ENCODE measurements at places on chromosomes 16 and 17. TPM values are rescaled to one million over a fixed set of nuclear protein-coding genes. Genes with fewer than 3 reads are reported as not detected.

The RNF43 gene
- total RNA-seq, result 4.9 TPM

The MMP25 gene
- 0.51 TPM for total RNA-seq

The EPN3 gene
- 13.3 TPM for total RNA-seq

- DNase-seq, result no peak
Measured at GRCh38 chr17:28285965-28286364, 33.0 kb upstream of the TMEM97 start.

DNA sequence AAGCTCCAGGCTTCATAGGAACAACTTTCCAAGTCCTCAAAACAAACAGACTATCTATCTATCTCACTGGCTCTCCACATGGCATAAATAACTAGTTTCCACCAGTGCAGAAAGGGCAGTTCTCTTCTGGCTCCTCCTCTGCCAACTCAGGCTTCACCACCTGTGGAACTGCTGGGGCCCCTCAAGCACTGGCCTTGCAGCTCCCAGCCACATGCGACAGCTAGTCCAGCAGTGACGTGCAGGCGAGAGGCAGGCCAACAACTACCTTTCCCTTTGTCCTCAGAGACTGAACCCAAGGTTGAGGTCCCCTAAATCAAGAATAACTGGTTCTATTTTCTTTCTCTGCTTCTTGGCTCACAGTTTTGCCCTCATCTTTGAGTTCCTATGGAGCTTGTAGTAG, 137.6 kb downstream of the AATF start:
- DNase-seq, result no peak

The HLF gene
- total RNA-seq, result 1.6 TPM

The SLC39A11 gene
- 32.9 TPM for total RNA-seq

DNA sequence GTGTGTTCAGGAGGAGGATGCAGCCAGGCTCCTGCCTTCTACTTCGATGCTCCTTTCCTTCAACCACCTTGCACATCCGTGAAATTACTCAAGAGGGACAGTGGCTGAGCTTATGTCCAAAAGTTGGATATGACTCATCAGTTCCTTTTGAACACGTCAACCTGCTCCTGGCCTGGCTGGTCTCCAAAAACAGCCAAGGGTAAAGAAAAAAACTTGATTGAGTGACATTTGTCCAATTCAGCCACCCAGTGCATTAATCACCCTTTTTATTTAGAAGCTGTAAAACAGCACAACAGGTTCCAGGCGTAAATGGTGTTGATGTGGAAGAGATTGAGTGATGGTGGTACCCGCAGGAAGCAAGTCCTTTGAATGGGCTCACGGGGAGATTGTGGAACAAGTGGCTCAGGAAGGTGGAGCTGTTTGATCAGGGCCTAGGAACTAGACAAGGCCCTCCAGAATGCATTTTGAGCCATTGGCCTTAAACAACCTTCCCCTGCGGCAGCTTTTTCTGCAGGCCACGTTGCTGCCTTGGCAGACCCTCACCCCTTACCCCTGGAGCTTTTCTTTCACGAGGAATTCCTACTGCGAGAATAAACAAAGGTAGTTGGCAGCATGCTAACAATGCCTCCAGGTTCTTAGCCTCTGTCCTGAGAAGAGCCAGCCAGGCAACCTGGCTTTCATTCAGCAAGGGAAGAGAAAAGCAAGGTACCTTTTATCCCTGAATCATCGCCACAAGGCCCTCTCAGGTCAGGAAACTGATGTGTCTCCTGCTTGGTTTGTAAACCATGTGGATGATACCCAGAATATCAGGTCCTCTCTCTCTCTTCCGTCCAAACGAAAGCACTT, 173.3 kb upstream of the CACNG5 start:
- DNase-seq, result no peak

- peak; percentile 15 for DNase-seq
Measured at GRCh38 chr16:88970050-88970449, 7.0 kb downstream of the CBFA2T3 start.

The KRTAP1-1 gene
- total RNA-seq, result not detected

The MYL11 gene
- total RNA-seq, result not detected

The ARHGAP23 gene
- total RNA-seq, result 6.4 TPM

GRCh38 chr16:20859699-20860098, 40.5 kb downstream of the DCUN1D3 start:
- DNase-seq, result no peak

The ITGAD gene
- not detected for total RNA-seq

DNA sequence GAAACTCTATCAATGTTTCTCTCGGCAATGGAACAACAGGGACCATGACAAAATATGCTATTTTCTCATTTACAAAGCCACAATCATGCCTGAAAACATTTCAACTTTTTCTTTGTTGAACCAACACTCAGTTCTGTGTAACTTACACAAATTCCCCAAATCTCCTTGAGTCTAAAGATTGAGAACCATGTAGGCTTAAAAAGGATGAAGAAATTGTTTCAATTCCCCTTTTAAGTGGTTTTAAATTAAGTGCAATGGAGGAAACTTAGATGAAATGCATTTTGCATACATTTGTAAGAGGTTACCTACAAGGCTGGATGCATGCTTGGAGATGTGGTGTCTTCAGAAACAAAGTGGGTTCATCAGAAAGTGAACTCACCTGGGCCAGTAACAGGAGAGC, 566.4 kb upstream of the CDH11 start:
- DNase-seq, result no peak

DNA sequence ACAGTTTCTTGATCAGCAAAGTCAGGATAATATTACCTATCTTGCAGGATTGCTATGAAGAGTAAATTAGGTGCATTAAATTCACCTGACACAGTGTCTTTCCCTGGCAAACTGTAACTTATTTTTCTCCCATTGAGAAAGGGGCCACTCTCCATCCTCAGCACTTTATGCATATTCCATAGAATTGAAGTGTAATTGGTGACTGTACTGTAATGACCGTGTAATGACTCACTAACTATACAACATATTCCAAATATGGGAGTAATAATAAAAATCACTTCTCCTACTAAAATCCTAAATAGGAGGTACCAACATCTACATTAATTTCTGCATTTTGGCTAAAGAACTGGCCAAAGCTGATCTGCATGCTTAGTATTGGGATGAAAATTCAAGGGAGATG, 141.9 kb upstream of the NOG start:
- no peak for DNase-seq

DNA sequence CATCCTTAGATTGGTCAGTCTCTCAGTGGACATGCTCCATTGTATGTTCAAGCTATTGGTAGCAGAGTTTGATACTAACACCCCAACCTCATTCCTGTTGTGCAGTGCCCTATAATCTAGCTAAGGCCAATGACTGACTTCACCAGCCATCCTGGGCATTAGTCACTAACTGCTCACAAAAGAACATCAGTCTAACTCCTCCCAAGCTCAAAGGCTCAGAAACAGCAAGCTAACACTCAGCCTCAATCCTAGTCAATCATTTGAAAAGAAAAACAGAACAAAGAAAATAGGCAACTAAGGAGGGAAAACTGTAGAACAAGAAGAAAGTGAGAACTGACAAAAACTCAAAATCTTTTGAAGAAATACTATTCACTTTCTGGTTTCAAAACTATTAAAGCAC, 199.1 kb upstream of the C17orf78 start:
- no peak for DNase-seq

DNA sequence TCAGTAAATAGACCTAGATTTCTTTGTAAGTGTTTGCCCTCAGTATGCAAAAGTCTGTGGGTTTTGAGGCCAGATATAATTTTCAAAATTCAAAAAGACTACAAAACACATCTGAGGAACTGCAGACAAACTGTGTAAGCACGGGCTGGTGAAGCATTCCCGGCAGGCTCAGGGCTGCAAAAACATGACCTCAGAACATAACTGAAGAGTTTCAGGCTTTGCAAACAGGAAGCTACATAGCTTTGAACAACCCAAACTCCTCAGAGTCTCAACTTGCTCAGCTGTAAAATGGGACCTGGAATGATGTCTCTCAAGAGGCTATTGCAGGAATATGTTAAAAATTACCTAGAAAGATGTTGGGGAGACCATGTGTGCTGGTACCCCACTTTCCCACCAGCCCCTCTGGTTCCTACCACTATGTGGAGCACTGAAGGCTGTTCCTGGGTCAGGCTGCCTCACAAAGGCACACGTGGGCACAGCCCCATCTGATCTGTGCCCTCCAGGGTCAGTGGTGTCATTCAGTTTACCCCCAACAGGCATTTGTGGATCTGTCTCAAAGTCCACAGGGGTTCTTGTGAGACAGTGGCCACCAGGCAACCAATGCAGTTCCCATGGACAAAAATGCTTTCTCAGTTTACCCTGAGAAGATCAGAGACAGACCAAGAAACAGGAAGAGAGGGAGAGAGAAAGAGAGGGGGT, 72.9 kb downstream of the CREBBP start:
- DNase-seq, result no peak
